ENCODE measurements at places on chromosomes 11 and 22.

- DNase-seq = no peak
These were observed 3.6 kb downstream of the SHISAL1 start for GRCh38 chr22:44309137-44309536.

DNA sequence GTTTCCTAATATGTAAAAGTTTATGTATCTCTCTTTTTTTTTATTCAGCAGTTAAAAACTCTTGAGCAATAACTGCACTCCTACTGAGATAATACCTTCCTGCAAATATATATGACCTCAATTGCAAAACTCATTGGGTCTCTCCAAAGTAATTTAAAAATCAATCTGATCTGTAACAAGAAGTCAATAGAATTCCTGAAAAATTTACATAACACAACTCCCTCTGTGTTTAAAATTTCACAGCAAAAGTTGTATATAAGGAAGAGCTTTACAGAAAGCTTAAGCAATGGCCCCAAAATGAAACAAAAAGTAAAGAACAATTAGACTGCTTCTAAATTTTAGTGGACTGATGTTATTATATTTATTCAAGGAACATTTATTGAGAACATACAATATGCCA is 313.4 kb downstream of the DLG2 start:
- no peak for DNase-seq

DNA sequence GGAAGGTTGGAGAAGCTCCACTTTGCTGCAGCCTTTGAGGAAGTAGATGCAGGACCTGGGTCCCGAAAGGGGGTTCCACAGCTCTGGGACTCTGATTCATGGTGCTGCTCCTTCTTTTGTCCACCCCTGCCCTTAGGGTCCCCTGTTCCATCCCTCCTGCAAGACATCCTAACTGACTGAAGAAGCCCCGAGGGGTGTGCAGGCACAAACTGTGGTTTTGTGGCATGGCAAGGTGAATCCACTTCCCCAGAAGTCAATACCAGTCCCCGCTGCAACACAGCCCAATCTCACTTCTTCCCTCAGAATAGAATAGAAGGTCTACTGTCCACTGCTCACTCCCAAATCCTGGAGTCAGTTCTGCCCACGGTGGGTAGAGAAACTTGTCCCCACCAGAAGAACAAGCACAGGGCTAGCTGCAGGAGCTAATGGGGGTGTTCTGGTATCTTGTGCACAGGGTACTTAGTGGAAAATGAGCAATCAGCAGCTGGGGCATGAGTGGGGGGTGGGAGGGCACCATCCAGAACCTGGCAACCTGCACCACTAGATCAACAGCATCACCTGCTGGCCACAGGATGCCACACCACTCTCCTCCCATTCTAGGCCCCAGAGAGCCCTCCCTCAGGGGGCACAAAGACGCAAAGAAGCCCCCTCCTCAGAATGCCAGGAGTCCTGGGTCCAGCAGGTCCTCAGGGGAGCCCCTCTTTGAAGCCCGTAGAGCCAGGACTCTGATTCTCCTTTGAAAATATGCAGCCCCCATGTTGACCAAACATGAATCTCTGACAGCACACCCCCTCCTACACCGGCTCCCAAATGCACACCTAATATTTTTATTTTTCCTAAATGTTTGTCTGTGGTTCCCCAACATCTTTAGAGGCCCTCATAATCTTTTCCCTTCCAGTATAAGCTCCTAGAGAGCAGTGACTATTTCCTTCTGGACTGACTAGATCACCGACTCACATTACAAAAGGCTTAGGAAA is 14.1 kb downstream of the SPATA19 start:
- DNase-seq = no peak

- no peak for DNase-seq
These were observed 8.7 kb upstream of the KCNK7 start for GRCh38 chr11:65604258-65604657.

GRCh38 chr11:106925245-106925644 is 93.0 kb downstream of the GUCY1A2 start:
- DNase-seq = no peak

- DNase-seq = no peak
These were observed 6.1 kb downstream of the P2RY2 start for GRCh38 chr11:73223998-73224730.

GRCh38 chr11:15185021-15185420 is 70.3 kb downstream of the INSC start:
- no peak for DNase-seq

DNA sequence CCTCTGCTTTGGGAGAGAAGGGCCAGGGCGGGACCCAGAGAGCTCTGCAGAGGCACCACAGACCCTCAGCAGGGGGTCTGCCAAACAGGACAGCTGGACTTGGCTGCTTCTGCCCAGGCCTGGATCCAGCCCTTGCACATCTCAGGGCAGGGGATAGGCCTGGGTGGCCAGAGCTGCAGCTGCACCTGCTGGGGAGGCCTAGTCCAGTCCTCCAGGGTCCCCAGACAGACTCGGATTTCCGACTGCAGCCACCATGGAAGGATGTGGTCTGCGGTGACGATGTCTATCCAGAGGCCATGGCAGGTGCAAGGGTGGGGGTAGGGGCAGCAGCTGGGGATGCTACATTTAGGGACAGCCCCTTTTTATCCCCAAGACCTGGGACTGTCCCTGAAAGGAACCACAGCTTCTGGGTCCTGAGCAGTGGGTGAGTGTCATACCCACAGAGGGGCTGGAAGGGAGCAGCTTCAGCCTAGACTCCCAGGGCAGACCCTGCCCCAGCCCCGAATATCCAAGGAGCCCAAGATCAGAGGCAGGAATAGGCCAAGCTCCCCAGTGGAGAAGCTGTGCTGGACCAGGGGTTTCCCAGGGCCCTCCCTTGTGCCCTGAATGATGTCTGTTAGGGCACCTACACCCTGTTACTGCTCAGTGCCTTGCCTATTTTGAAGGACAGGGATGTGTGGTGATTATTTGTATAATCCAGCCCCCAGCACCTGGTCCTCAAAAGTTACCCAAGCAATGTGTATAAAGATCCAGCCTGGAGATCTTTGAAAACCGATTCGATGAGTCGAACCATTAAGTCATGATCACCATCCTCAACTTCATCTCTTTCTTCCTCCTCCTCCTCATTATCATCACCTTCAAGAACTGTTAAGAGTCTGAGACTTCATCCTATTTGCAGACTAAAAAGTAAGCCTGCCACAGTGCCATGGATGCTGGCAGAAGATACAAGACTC is 2.5 kb upstream of the IGLL5 start:
- no peak for DNase-seq

DNA sequence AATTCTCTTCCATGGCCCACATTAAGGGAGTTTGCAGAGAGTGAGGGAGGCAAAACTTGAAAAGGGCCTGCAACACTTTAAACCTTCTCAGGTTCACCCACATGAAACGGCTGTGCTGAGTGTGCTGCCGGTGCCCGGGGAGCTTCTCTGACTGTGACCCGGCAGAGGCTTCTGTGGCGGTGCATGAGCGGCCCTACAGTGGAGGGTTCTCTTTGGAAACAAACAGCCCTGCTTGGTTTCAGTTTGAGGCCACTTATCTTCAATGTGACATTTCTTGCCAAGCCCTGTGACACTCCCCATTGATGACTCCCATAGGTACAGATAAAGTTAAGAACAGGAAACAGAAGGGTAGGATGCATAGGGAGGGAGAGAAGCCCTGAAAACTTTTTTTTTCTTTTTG is 31.8 kb downstream of the FAM118A start:
- DNase-seq = peak; percentile 36

GRCh38 chr11:27087432-27087831 is 46.8 kb downstream of the BBOX1 start:
- no peak for DNase-seq

DNA sequence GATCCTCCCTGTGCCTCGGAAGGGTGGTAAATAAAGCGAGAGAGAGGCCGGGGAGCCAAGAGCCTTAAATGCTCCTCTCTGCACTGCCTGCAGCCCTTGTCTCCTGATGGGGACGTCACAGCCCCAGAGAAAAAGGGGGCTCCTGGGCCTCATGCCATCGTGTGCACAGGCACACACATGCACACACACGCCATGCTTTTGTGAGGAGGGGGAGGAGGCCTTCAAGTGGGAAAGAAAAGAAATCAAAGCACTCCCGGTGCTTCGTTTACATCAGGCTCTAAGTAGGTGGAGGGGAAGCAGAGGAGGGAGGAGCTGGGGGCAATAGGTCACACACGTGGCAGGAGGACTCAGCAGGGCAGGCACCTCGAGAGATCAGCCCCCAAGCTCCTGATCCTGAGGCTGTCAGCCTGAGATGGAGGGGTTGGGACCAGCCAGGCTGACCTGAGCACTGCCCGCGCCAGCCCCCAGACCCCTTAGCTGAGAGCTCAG is 68.2 kb upstream of the NECTIN1 start:
- no peak for DNase-seq

Data from activated T-cell treated with anti-CD3 and anti-CD28 coated beads for 24 hours (primary cell).